Osteoblast (primary cell): ENCODE measurements at places on chromosomes 6 and 20. TPM values are rescaled to one million over a fixed set of nuclear protein-coding genes. Genes with fewer than 3 reads are reported as not detected.
A peak's percentile ranks its signal among the peaks of the same experiment; 100 is the strongest.

GRCh38 chr6:112298021-112298745, 43.8 kb upstream of the LAMA4 start:
- H3K4me1 ChIP-seq, result peaks cover 44% of the 10 kb centered on the region
- H3K27ac ChIP-seq, result peak overlapping the region; percentile 97
- peak overlapping the region; percentile 26 for H3K4me3 ChIP-seq
- no peaks in the 10 kb centered on the region for H3K36me3 ChIP-seq
- H3K27me3 ChIP-seq, result no peaks in the 10 kb centered on the region

GRCh38 chr6:155397172-155397705, 58.4 kb downstream of the NOX3 start:
- peaks cover 13% of the 10 kb centered on the region for H3K4me1 ChIP-seq
- no peaks in the 10 kb centered on the region for H3K27me3 ChIP-seq
- no peak overlapping the region for H3K4me3 ChIP-seq
- DNase-seq, result no peak
- no peaks in the 10 kb centered on the region for H3K36me3 ChIP-seq

The BEND3 gene
- 3.2 and 3.6 TPM in 2 replicates for total RNA-seq

DNA sequence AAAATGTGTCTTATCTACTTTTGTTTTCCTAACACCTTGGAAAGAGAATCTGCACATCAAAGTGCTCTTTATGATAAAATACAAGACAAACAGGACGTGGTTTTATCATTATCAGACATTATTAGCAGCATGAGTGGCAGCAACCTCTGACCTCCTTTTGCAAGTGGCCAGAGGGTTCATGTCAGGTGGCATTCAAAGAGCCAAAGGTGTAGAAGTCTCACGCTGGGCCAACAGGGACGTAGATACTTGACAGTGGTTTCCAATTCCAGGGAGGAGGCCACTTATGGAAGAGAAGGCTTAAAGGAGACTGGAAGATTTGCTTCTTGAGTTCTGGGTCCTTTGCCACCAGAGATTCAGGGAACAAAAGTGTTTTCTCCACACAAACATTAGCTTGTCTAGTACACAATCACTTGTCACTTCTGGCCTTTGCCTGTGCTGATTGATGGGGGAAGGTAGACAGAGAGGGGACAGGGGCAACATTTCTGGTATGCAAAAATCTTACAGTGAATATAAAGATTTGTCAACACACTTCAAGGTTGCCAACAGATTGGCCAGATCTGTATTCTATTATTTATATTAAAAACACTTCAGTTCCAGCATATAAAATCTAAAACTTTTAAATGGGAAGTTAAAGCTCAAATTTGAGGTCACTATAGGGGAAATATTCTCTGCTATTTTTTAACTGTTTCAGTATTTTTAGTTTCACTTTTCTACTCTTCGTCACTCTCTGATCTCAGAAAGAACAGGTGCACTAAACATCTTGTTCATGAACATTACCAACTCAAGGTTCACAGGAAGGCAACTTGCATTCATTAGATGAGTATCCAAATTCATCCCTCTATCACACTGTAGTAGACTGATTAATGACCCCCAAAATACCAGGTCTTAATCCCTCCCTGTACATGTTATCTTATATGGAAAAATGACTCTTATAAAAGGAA, 52.1 kb upstream of the FBXO30 start:
- DNase-seq, result peak; percentile 42
- no peak overlapping the region for H3K4me3 ChIP-seq
- H3K36me3 ChIP-seq, result no peaks in the 10 kb centered on the region

The TMEM170B gene
- total RNA-seq, result 3.8 and 4.0 TPM in 2 replicates

The FOXC1 gene
- 39.4 and 41.0 TPM in 2 replicates for total RNA-seq

The ULBP1 gene
- total RNA-seq, result 0.72 and 0.88 TPM in 2 replicates

DNA sequence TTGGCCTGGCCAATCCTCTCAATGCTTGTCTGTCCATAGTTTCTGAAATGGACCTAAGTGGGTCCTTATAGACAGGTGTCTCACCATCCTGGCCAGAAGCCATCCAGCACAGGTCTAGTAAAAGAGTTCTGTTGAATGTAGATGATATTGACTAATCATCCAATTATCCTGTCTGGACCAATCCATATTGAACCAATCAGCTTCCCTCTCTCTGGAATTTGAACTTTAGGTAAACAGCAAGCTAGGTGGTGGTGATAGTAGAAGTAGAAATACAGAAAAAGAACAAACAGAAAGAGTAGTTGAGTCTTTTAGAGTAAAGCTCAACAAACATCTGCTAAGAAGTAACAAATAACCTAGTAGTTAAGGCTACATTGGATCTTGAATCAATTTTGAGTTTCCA, 9.5 kb upstream of the PNRC1 start:
- H3K36me3 ChIP-seq, result no peaks in the 10 kb centered on the region
- H3K4me3 ChIP-seq, result no peak overlapping the region
- peak; percentile 50 for DNase-seq
- H3K4me1 ChIP-seq, result no peaks in the 10 kb centered on the region
- no peak overlapping the region for H3K27ac ChIP-seq
